Stimulated activated CD4-positive, alpha-beta T cell treated with anti-CD3 and anti-CD28 coated beads, Interleukin-15, amount 100 ng/mL, for 1 hour (primary cell): ENCODE measurements at places on chromosomes 12 and 14.

DNA sequence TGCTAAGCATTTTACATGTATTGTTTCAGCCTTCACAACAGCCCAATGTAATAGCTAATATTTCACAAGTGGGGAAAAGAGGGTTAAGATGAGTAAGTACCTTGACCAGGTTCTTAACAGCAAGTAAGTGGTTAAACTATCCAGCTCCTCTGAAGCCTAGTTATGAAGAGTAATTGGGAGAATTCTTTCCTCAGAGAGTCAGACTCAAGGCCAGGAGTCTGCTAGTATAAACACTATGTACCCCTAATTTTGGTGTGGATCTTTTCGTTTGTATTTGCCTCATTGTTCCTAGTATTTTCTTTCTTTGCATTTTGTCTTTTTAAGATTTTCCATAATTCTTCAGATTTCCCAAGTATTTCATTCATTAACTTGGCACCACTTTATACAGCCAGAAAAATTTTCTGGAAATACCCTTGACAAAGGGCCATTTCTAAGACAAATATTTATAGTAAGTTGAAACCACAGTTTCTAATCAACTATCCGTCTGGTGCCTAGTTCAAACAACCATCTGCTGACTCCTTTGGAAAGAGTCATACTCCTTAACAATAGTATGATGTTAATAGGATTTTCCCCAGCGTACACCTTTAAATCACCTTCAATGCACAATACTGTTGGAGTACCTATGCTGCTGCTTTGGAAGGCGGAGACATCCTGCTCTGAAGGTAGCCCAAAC lies 81.2 kb downstream of the SCAF11 start:
- no peak for DNase-seq

- no peak for DNase-seq
Measured at GRCh38 chr14:91350483-91350812, 67.2 kb downstream of the CCDC88C start.

DNA sequence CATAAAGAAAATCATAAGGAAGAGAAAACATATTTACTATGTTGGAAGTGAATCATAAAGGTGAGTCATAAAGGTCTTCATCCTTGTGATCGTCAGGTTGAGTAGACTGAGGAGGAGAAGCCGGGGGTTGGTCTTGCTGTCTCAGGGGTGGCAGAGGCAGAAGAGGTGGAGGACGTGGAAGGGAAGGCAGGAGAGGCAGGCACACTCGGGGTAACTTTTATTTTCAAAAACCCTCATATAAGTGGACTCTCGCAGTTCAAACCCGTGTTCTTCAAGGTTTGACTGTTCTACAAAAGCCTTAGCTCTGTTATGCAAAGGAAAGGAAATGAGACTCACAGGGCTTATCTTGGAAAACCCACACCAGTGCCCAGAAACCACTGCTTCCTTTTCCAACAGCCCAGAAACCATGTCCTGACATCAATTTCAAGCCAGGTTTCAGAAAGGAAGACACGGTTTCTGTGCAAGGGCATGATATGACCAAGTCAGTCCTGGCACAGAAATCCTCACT lies 14.0 kb downstream of the SMCO2 start:
- no peak for DNase-seq

GRCh38 chr14:89365061-89365801 lies 51.8 kb downstream of the FOXN3 start:
- peak; percentile 9 for DNase-seq

DNA sequence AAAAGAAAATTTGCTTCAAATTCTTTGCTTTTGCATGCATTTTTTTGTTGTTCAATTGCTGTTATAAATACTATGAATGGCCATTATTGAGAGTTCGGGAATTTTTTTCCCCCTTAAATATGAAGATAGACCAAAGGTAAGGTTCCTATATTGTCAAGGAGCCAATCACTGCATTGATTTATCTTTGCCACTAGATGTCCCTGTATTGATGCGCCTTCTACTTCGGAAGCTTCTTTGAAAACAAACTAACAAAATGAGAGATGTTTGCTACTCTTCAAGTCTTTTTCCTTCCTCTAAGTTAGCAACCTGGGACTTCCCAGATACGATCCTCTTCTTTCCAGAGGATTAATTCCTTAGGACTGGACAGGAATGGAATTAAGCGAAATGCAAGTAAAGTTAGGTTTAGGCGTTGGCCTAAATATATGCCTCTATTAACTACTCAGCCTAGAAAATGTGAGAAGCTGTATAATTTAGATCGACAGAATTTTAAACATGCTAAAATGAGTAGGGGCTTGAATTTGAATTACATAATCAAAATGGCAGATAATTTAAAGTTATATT lies 318.1 kb downstream of the AEBP2 start:
- DNase-seq: no peak

GRCh38 chr12:8847435-8847834 lies 25.0 kb downstream of the A2ML1 start:
- no peak for DNase-seq
